ENCODE measurements at places on chromosomes 5 and 9.

GRCh38 chr9:90774071-90774470 lies 27.5 kb upstream of the SYK start:
- no peak for DNase-seq

DNA sequence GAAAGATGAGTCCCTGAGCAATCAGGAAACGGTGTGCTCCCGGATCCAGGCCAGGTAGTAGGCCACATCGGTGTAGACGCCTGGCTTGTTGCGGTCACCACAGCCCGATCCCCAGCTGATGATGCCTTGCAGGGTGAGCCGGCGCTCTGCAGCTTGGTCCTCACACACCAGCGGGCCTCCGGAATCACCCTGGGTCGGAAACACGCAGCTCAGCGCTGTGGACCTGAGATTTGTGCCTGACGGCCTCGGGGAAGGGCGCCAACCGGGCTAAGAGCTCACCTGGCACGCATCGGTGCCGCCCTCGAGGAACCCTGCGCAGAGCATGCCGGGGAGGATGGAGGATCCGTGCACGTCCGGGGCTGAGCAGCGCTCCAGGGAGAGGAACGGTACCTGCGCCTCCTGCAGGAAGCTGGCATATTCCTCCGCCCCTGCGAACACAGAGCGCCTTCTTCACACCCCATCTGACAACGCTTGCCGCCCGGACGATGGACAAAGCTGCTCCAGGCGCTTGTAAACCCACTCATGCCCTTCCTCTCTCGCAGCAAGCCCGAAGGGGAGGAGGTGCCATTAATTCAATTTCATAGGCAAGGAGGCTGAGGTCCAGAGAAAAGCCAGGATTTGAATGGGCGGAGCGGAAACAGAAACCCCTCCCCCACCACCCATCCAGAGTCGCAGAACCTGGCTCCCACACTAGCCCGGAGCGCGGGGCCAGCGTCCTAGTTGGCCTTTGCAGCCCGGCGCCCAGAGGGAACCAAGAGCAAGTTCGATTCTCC lies 2.0 kb upstream of the PFN3 start:
- peak; percentile 77 for DNase-seq

GRCh38 chr9:120281665-120282064 lies 298.3 kb downstream of the CDK5RAP2 start:
- no peak for DNase-seq

GRCh38 chr5:141343953-141344463 lies 379 bp downstream of the PCDHGA3 start:
- DNase-seq = no peak

DNA sequence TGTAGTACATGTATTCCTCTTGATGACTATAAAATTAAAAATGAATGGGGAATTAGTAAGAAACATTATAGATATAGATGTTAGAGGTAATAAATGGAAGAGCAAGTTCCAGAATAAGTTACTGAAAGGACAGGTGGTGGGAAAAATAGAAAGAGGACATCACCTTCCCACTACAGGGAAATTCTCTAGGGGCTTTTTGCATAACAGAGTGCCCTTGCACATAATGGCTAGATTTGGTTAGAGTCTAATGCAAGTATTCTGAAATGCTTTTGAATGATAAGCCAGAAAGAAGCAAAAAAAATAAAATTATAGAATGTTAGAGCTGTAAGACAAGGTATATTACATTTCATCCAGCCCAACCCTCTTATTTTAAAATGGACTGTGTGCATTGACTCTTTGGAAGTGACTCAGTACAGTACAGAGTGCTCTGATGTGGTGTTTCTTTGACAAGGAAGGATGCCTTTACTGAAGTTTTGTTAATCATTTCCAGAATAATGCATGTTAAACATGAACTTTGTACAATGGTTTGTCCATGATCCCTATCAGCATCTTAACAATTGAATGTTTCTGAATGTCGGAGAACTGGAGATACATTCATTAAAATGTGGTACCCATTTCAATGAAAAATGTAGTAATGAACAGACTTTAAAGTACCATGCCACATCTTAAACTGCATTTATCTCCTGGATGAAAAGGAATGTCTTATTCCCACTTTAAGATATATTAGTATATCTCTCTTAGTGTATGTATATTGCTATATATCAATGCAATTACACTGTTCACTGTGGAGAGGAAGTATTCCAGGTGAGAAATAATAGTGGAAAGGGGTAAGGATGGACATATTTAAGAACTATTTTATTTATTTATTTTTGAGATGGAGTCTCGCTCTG lies 391.1 kb downstream of the ADGRV1 start:
- DNase-seq = no peak

DNA sequence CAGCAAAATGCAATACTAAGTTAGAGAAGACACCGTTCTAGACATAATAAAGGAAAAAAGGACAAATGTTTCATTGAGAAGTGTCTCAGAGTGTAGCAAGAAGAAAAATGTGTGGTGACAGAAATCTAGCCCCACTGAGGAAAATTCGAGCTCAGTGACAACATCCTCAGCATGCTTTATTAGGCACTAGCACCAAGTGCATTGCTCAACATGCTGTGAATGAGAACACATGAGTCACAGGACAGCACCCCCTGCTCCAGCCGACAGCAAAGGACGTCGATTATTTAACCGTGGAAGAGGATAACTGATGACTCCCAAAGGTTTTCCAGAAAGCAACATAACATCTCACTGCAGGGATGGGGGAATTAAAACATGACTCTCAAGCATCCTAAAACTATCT lies 182.7 kb downstream of the GNAQ start:
- DNase-seq = no peak

GRCh38 chr5:149392718-149393117 lies 13.6 kb upstream of the IL17B start:
- DNase-seq = no peak
